ENCODE measurements at places on chromosomes 3 and 15.

- DNase-seq: no peak
Observed at GRCh38 chr15:28080386-28080785, 18.7 kb downstream of the OCA2 start.

GRCh38 chr15:42108806-42109205 is 14.4 kb upstream of the PLA2G4D start:
- no peak for DNase-seq

DNA sequence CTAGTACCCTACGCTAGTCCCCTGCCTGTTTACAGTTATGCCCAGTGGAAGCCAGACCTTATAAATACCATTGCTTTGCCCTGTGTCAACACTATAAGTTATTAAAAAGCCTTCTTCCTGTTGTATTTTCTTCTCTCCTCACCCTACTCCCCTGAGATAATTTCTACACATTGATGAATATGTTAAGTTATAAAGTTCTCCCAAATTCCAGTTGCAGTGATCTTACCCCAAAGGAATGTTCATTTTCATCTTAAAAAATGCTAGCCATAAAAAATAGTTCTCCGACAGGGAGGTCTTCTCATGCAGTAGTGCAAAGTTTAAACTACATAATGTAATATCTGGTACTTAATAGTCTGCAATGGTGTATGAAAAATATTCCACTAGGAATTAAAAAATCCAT is 58.6 kb downstream of the MAP2K5 start:
- DNase-seq: no peak

DNA sequence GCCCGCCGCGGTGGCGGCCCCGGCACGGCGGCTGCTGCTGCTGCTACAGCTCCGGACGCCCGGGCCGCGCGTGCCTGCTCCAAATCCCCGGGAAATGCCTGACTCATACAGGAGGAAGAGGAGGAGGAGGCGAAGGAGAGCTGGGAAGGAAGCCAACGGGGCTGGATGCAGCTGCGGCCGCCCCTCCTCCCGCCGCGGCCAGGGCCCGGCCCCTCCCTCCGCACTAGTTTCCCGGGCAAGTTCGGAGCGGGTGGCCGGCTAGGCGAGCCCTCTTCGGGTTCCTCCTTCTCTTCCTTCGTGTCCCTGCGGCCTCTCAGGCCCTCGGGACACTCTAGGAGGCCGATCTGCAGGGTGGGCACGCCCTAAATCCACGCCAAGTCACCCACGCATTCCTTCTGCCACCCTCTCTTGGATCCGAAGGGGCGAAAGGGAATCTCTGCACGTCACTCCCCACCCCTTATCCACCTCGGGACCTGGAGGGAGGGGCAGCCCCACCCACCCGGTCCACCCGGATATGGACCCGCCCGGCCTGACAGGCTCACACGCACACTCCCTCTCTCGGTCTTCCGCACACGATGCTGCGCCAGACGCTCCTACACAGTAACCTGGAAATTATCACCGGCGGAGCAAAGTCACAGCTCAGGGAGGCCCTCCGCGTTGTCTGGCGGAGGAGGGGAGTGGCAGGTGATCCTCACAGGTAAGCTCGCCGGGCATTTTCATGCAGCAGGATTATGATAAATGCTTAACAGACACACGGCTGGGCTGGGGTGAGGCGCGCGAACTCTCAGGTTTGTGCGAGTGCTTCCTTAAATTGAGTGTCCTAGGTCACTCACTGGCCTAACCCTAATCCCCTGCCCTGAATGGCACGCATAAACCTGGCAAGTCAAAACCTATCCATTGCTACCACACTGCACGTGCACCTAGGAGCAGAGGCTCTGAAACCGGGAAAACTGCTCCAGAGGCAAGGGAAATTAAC is at the start of the genes OSBPL10 and ZNF860:
Gene OSBPL10 (minus strand): TSS at position 57 of the 976 bp plus-strand sequence. CDS start 83 bp downstream, outside the sequence.
Gene ZNF860 (plus strand): TSS at position 545 of the 976 bp plus-strand sequence. CDS start 7,330 bp downstream, outside the sequence.
- DNase-seq: peak; percentile 13

- DNase-seq: no peak
Observed at GRCh38 chr3:2655229-2655701, 454.9 kb downstream of the IL5RA start.

- no peak for DNase-seq
Observed at GRCh38 chr3:124202754-124203153, 210.8 kb upstream of the ROPN1 start.

- peak; percentile 17 for DNase-seq
Observed at GRCh38 chr3:101466465-101467309, 46.3 kb downstream of the SENP7 start.

DNA sequence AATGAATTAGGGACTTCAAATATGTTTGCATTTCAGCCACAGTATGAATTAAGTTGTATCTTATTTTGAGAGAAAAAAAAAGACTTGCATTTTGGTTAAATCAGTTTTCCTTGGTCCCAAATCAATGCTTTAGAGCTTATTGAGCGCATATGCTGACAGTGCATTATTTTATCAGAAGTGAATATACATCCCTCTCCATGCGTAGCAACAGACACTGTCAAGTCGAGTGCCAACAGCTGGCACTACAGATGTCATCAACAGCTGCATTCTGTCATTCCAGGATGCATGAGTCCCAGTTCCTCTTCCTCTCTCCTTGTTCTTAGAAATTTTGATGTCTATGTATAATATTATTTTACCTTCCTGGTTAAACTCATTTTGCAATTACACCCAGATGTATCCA is 156.1 kb upstream of the FOXB1 start:
- DNase-seq: no peak

DNA sequence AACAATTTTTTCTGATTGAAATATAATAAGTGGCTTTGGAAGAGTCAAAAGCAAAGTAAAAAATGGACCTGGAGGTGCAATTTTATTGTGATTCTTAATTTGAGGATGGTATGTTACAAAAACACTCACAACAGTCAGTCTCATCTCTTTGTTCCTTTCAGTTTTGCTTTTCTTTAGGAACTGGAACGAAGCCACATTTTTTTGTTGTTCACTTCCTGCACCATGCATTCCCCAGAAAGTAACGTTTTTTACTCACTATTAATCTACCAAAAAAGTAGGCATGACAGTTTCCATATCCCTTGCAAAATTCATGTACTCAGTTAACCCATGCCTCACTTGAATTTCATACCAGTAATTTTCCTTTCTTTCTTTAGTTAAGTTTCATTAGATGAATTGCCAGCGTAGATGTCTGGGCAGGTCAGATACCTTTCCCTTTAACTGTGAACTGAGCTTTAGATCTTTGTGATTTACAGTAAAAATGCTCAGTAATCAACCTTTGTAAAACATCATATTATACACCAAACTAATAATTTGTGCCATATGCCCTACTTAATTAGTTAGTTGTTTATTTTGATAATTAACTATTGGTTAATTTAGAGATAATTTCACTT is 384.3 kb downstream of the ROBO1 start:
- DNase-seq: no peak

DNA sequence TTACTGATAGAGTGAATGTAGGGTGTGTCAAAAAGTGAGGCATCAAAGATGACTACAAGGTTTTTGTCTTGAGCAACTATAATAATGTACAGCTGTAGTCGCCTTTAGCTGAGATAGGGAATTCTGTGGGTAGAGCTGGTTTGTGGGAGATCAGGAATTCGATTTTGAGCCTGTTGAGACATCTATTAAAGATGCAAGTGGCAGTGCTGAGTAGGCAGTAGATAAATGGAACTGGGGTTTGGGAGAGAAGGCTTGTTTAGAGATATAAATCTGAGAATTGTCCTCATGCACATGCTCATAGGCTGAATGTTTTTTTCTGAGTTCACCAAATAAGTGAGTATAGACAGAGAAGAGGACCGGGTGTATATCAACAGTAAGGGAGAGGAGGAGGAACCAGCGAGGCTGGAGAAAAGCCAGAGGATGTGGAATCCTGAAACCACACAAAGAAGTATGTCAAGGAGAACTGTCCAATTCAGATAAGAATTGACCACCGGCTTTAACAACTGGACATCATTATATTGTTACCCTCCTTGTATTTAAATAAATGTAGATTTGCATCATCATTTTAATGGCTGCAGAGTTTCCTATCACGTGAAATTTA is 146.0 kb upstream of the TNIK start:
- DNase-seq: no peak

DNA sequence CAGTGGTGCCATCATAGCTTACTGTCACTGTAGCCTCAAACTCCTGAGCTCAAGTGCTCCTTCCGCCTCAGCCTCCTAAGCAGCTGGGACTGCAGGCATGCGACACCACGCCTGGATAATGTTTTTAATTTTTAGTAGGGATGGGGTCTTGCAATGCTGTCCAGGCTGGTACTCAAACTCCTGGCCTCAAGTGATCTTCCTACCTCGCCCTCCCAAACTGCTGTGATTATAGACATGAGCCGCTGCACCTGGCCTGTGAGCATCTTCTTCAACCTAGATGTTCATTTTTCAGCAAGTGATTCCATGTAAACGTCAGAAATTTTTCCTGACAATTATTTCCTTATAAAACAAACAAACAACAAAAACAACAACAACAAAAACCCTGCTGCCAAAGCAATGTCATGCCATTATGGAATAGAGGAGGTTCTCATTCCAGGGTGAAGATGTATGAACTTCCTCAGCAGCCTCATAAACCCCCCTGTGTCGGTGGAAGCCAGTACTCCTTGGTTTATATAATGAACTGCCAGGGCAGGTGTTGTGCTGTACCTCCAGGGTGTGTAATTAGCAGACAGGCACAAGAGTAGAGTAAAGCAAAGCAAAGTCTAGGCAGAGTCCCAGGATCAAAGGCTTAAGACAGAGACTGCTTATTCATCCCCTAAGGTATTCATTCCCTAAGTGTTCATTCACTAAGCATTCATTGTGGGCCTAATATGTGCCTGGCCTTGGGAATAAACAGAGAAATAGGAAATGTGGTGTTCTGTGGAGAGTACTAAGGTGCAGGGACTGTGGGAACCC is 44.6 kb downstream of the NR2C2 start:
- DNase-seq: no peak

GRCh38 chr15:66644000-66644787 is 57.8 kb upstream of the SMAD6 start:
- DNase-seq: no peak

- no peak for DNase-seq
Observed at GRCh38 chr3:54755756-54756155, 172.1 kb downstream of the LRTM1 start.

DNA sequence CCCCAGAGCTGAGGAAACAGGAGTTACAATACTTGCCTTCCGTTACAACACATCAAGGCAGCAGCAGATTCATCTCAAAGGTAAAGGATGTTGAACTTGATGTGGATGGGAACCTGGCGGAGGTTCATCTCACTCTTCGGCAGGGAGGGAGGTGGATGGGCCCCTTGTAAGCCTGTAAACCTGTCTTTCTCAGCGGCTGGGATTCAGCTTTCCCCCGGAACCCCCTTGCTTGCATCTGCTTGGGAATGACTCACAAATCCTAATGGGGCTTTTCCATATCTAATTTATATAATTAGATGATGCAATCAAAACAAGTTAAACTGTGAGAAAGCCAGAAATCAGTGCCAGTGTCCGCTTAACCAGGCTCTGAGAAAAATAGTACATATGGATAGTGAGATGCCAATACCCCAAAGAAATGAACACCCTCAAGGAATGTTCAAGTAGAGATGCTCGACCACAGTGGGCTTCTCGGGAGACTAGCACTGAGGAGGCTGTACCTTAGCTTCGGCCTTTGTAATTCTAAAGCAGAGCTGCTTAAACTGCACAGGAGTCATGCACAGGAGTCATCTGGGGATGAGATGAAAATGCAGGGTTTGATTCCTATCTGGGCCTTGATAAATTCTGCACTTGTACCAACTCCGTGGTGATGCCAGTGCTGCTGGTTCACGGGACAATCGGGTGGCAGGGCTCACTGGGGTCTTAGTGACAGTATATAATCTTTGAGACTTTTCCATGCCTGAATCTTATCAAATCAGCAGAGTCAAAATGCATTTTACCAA is 2.2 kb upstream of the FAM240A start:
- no peak for DNase-seq

DNA sequence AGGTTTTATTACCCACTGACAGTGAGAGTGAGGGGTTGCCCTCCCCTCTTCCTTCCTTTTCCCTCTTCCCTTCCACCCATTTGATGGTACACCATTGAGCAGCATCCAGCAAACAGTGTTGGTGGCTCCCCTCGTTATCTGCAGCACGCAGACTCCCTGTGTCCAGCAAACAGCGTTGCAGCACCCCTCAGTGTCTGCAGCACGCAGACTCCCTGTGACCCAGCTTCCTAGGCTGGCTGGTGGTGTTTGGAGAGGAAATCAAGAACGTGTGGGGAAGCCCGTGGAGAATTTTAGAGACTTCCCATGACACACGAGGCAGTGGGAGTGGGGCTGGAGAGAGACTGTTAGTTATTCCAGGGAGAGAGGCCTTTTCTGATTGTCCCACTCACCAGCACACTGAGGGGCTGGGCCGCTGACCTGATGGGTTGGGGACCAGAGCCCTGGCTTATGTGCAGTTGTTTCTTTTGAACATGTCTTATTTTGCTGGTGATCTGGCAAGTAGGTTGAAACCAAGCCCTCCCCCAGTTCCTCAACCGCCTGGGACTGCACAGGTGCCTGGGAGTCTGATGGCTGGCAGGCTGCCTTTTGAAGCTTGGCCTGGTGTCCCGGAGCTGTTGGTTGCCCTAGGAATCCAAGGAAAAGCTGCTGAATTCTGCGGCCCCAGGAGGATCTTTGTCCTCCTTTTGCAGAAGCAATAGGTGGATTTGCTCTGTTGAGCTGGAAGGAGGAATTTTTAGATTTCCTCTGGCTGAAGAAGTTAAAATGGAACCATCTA is 19.0 kb downstream of the APBA2 start:
- DNase-seq: no peak

- no peak for DNase-seq
Observed at GRCh38 chr15:48505067-48505466, 140.4 kb downstream of the FBN1 start.

GRCh38 chr3:196139281-196139680 is 57.4 kb upstream of the TFRC start:
- DNase-seq: no peak

Data from NCI-H2227 treated with DMSO at 0.1 percent for 48 hours (cell line).